Effector memory CD4-positive, alpha-beta T cell (primary cell): ENCODE measurements at places on chromosomes 13 and 19.

DNA sequence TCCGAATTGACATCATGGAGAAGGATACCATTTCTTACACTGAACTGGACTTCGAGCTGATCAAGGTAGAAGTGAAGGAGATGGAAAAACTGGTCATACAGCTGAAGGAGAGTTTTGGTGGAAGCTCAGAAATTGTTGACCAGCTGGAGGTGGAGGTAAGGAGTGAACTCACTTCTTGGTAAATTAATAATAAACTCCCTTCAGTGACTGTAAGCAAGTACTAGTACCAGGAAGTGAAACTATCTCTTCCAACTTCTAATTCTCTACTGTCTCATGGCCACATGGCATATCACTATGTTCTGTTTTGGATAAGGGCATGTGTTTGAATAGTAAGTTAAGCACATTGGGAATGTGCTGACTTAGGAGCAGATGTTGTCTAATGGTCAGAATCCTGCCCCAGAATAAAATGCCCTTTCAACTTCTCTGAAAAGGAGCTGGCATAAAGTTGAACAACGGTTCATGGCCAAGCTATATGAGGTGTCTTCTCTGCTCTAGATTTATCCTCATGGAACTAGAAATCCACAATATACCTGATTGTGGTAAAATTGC is 13.4 kb downstream of the OLFM4 start:
- DNase-seq, result no peak

GRCh38 chr13:28356561-28357021 is 138.3 kb downstream of the FLT1 start:
- DNase-seq, result no peak

DNA sequence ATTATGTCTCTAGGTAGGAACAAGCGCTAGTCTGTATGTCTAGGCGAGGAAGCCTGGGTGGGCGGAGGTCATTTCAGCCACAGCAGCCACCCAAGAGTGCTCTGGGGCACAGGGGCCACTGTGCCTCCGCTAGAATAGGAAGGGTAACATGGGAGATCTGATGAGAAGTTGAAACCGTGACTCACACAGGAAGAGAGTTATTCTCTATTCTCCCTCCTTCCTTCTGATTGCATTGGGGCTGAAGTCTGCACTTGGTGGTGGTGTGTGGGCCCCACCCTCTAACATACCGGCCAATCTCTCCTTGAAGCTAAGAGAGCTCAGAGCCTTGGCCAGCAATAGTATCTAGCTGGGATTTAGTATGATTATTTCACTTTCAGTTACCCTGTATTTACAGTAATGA is 20.3 kb upstream of the GGACT start:
- DNase-seq, result no peak

- no peak for DNase-seq
Observed at GRCh38 chr13:110405597-110406450, 98.7 kb downstream of the COL4A2 start.

- DNase-seq, result no peak
Observed at GRCh38 chr13:20274466-20274865, 42.3 kb upstream of the GJB6 start.

DNA sequence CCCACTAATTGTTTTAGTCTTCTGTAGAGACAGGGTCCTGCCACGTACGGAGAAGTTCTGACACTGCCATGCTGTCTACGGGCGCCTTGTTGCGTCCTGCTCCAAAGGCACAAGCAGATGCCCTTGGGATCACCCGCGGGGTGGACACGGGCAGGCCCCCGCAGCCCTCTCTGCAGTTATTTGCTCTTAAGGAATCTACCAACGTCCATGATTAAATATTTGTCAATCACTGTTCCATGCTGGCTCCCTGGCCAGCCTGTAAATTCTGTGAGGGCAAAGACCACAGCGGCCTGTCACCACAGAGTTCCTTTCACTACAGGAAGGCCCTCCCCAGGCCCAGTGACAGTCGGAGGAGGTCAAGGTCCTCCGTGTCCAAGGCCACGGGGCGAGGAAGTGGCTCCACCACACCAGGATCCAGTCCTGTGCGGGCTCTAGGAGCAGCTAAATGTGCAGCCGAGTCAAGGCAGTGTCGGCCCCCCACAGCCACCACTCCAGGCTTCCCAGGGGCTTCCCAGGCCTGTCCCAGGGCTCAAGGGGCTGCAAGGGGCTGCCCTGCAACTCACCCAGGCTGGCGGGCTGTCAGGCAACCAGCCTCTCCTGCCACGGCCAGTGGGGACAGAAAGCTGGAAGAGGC is 2.1 kb downstream of the RNF126 start:
- no peak for DNase-seq

DNA sequence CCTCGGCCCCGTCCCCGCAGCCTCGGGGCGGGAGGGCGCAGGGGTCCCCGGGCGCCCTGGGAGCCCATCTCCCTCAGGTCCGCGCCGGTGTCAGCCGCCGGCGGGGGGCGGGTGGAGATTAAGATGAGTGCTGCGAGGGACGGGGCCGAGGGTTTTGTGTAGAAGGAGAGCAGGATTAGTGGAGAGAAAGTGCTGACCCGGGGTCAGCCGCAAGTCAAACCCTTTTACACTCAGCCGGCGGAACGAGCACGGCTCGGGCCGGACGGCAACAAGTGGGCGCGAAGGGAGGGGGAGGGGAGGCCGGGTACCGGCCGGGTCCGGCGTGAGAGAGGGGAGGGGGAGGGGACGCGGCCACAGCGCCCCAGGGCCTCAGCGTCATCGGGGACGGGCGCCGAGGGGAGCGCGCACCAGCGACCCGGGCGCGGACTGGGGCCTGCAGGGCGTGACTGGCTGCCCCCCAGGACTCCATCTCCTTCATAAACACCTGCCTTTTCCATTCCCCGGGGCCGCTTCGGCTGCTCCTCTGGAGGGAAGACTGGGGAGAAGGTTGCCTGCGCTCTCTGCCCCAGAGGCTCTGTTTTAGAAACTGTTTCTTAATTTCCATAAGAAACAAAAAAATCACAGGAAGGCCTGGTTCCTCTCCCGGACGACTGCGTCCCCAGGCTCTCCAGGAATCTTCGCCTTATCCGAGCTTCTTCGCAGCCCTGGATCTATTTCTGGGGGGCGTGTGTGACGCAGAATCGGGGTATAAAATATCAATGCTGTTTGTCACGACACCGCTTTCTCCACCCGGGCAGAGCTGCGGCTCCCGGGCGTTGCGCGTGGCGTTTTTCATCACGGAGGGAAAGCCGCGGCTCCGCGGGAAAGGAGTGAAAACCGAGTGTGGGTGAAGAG is 6.5 kb downstream of the SOX1 start:
- no peak for DNase-seq

DNA sequence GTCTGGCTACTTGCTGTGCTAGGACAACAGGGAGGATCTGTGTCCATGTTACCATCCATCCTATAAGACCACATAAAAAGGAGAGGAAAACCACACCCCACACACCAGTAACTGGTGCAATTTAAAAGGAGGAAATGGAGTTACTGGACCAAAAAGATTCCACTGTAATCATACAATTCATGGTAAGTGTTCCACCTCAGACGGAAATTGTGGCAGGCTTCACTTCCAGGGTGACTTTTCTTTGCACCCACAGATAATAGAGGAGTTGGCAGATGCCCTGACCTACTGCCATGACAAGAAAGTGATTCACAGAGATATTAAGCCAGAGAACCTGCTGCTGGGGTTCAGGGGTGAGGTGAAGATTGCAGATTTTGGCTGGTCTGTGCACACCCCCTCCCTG is 2.4 kb downstream of the AURKC start:
- DNase-seq, result no peak

GRCh38 chr13:100854006-100854405 is 179.4 kb upstream of the TMTC4 start:
- no peak for DNase-seq

DNA sequence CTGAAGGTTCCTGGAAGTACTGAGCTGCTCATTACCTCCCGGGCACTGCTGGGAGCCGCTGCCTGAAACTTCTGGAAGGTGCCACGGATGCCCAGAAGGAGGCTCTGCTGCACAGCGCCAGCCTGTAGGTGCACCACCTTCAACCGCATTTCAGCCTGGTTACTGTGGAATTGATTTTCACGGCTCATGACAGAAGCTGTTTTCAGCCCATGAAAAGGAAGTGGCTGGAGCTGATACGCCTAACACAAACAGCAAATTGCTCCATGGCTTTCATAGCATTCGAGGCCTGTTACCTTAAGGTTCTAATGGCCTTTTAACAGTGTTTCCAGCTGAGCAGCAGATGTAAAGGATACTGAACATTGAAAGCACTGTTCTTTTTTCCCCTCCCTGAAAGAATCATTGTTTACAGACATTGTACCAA is 22.0 kb downstream of the GPC6 start:
- no peak for DNase-seq

DNA sequence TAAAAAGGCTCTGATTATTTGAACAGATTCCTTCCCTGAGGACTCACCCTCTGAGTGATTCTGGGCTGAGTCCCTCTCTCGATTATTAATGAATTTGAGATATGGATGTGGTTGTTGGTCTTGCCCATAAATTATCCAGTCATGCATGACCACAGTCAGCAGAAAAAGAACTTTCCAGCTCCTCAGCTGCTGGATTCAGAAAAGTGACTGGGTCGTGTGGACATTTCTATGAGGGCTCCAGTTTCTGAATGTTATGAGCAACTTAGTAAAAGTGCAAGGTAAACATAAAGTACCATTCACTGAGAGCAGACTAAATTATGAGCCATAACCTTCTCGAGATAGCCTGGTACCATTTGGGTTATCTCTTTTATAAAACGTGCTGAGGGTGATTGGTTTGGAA is 100.1 kb upstream of the CLDN10 start:
- DNase-seq, result no peak

DNA sequence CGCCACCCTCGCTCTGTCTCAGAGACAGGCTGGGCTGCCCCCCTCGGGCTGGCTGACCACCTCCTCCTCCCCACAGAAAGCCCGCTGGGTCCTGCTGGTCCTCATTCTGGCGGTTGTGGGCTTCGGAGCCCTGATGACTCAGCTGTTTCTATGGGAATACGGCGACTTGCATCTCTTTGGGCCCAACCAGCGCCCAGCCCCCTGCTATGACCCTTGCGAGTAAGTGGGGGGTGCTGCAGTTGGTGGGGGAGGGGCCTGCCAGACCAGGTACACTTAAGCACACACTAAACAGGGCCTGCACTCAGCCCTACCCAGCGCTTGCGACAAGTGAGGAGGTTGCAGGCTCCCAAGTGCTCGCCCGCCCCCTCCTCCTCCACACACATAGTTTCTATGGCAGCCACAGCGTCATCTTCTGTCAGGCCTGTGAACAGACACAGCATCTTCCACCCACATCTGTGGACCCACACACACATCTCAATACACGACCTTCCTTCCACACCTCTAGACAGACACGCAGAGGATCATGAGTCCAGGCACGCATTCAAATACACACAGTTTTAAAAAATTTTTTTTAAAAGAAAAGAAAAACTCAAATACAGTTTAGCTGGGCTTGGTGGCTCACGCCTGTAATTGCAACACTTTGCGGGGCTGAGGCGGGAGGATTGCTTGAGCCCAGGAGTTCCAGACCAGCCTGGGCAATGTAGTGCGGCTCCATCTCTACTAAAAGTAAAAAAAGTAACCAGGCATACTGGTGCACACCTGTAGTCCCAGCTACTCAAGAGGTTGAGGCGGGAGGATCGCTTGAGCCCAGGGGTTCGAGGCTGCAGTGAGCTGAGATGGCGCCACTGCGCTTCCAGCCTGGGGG is 18.4 kb downstream of the PLD3 start:
- no peak for DNase-seq

GRCh38 chr13:99199541-99200431 is 868 bp upstream of the UBAC2 start:
- no peak for DNase-seq

DNA sequence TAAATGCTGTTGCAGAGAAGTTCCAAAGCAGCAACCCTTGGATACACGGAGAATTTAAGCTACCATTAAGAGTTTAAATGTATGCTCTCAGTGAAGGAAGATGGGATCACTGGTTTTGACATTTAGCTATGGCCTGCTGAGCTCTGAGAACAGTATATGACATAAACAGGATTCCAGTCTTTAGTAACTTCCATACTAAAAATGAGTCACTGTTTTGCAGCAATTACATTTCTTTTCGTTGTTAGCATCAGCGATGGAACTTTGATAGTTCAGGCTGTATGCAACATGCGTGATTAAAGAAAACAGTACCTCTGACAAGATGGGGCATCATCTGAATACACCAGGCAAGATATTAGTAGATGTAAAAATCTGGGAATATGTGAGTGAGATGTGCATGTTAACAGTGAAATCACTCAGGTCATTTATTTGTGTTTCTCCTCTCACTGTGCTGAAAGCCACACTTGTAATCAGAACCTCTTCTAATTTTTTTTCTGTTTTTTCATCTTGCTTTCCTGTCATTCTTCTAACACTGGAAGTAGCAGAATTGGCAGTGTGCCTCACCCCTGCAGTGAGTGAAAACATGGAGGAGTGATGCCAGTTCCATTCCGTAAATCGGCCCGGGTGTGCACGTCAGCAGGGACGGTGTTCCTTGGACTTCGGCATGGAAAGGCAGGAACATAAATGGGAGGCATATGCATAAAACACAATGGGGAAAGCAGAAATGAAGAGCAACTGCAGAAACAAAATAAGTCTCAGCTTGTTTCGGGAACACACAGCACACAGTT is 361.5 kb downstream of the OXGR1 start:
- DNase-seq, result no peak

GRCh38 chr19:30374539-30374864 is 2.3 kb downstream of the ZNF536 start:
- no peak for DNase-seq

DNA sequence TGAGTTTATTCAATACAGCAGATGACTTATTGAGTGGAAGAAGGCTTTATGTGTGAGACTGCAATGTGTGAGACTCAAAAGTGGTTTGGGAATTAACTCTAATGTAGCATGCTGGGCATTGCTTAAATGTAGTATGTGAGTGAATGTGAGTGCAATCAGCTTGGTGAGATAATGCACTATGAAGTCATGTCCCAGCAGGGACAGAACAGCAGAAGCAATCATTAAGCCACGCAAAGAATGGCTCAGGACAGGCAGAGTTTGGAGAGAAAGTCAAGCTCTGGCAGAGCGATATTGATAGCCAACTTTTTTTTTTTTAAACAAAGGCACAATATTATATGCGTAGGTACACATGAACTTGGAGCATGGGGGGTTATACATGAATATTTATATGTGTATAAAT is 597.7 kb downstream of the GPC6 start:
- no peak for DNase-seq

- DNase-seq, result no peak
Observed at GRCh38 chr19:23098988-23099387, 17.8 kb upstream of the ZNF730 start.

- no peak for DNase-seq
Observed at GRCh38 chr19:16402041-16402440, 69.7 kb downstream of the EPS15L1 start.

GRCh38 chr13:50122455-50122854 is 107.2 kb downstream of the KCNRG start:
- DNase-seq, result no peak

DNA sequence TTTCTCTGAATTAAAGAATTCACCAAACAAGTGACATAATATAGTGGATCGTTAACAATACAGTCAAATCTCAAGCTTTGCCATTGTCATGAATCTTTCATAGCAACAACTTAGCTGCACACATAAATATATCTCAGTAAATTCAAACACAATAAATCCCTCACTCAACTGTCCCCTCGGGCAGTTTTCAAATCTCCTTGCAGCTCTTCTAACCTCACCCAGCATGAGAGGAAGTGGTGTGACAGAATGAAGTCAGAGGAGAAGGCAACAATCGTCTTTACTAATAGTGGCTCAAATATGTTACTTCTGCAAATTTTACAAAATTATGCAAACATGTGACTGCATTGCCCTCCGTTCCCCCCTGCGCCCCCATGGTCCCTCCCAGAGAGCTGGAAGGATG is 148.2 kb downstream of the RAP2A start:
- DNase-seq, result no peak
